ENCODE measurements at places on chromosomes 4 and X.

DNA sequence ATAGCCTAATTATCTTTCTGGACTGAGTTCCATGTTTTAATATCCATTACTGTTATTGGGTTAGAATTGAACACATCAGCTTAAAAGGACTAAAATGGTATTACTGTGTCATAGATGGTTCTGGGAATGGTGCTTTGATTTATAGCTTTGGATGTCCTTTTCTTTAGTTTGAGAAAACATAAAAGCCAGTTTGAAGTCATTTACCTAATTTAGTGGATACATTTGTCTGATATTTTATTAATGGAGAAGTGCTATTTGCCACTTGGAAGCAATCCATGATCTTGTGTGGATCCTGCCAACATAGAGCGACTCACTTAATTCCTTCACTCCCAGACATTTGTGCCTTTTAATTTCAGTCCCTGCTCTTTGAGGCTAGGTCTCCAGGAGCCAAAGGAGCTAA, 212.4 kb upstream of the PACRGL start:
- H3K36me3 ChIP-seq, result no peaks in the 10 kb centered on the region
- H3K4me3 ChIP-seq, result no peak overlapping the region
- H3K27me3 ChIP-seq, result no peaks in the 10 kb centered on the region
- no peak overlapping the region for H3K27ac ChIP-seq

DNA sequence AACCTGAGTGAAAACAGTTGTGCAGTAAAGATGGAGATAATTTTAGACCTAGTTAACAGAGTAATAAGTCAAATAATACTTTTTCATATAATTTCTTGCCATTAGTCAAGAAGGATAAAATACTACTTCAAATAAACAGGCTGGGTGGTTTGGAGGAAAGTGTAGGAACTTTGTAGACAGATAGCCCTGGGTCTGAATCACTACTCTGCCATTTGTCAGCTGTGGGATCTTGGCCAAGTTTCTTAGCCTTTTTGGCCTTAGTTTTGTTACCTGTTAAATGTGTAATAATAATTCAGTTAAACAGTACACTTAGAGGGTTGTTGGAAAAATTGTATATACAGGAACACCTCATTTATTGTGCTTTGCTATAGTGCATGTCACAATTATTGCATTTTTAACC, 163.7 kb downstream of the NPNT start:
- no peak for DNase-seq
- no peak overlapping the region for H3K27ac ChIP-seq
- H3K4me3 ChIP-seq, result no peak overlapping the region
- no peaks in the 10 kb centered on the region for H3K27me3 ChIP-seq

DNA sequence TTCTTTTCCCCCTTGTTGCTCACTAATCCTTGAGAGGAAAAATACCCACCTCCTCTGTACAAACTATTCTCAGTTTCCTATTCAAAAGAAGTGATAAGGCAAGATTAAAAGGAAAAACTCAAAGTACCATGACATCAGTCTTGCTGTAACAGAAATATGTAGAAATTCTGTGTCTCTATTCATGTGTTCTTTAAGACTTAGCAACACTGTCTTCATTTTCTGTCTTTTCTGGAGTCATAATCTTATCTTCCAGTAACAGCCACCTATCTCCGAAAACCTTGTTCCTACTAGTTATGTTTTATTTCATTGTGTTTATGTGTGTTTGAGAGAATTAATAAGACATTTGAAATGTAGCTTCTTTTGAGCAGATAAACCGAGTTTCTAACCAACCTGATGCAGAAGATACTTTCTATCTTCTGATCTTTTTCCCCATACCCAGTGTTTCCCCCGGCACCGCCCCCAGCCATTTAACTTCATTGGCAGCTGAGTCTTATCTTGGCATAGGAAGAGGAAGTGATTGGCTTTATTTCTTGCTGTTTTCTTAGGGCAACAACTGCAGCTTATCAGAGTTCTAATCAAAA, 8.0 kb downstream of the FAM241A start:
- H3K4me1 ChIP-seq, result peaks cover 8% of the 10 kb centered on the region
- no peak overlapping the region for H3K27ac ChIP-seq
- no peaks in the 10 kb centered on the region for H3K36me3 ChIP-seq
- H3K27me3 ChIP-seq, result no peaks in the 10 kb centered on the region
- H3K4me3 ChIP-seq, result no peak overlapping the region

DNA sequence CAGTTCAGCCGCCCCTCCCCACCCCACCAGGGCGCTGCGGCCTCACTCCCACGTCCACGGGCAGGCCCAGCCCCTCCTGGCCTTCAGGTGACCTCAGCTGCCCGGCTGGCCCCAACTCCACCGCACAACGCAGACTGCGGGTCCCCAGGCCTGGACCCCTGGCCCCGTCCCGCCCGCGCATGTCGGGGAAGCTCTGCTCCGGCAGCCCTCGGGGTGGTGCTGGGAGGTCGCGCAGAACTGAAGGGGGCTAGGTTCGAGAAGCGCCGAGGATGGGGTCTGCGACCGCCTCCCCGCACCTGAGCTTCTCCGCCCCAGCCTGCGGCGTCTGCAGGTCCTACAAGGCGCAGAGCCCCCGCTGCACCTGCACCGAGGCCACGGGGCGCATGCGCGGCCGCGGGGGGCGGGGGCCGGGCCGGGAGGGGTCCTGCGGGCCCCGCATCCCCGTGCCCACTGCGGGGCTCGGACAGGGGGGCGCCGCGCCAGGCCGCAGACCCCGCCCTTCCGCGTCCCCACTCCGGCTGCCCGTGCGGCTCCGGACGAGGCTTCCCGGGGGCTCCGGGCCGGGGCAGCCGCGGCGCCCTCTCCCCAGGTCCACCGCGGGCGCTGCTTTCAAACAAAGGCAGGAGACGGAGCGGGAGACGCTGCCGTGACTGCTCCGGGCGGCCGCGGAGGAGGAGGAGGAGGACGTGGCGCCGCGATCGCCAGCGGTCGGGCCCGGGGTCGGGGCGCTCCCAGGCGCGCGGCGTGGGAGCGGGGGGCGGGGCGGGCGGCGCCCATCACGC, 672 bp upstream of the NAT8L start:
- peaks cover 4% of the 10 kb centered on the region for H3K4me1 ChIP-seq
- no peak overlapping the region for H3K27ac ChIP-seq
- peaks cover 12% of the 10 kb centered on the region for H3K27me3 ChIP-seq
- peak; percentile 12 for DNase-seq
- peak overlapping the region; percentile 63 for H3K4me3 ChIP-seq

GRCh38 chr4:106258145-106259045, 57.6 kb downstream of the TBCK start:
- no peaks in the 10 kb centered on the region for H3K4me1 ChIP-seq
- no peak overlapping the region for H3K27ac ChIP-seq
- DNase-seq, result no peak
